ENCODE measurements at places on chromosomes 4 and X. TPM values are rescaled to one million over a fixed set of nuclear protein-coding genes. Genes with fewer than 3 reads are reported as not detected.

DNA sequence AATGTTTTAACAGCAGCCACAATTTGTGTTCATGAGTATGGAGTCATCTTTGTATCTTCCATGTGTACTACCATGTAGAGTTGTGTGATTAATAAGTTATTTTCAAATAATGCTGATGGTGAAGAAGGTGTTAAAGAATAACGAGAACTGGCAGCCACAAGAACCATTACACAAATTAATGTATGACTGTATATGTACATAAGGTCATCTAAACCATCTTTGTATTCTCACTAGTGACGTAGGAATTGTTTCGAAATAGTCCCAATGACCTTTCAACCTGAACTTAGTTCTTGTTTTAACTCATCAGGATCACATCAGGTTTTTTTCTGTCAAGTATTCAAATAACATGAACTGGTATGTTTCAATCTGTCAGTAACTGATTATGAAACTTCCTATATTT lies 48.3 kb upstream of the NOCT start:
- H3K27me3 ChIP-seq, result no peaks in the 10 kb centered on the region
- no peaks in the 10 kb centered on the region for H3K4me1 ChIP-seq
- DNase-seq, result no peak
- H3K27ac ChIP-seq, result no peak overlapping the region

GRCh38 chr4:6658209-6658595 lies 17.7 kb downstream of the MRFAP1 start:
- no peaks in the 10 kb centered on the region for H3K36me3 ChIP-seq
- H3K27ac ChIP-seq, result peak overlapping the region; percentile 79
- DNase-seq, result no peak
- peak overlapping the region; percentile 65 for H3K4me3 ChIP-seq
- H3K27me3 ChIP-seq, result peaks cover 4% of the 10 kb centered on the region

GRCh38 chrX:7076245-7076661 lies 71.3 kb upstream of the STS start:
- H3K4me3 ChIP-seq, result no peak overlapping the region
- DNase-seq, result no peak
- peaks cover 6% of the 10 kb centered on the region for H3K4me1 ChIP-seq

- H3K36me3 ChIP-seq, result no peaks in the 10 kb centered on the region
- no peak overlapping the region for H3K27ac ChIP-seq
- H3K4me3 ChIP-seq, result no peak overlapping the region
- no peak for DNase-seq
- H3K27me3 ChIP-seq, result no peaks in the 10 kb centered on the region
Measured at GRCh38 chr4:158189422-158189821, 16.6 kb upstream of the GASK1B start.

GRCh38 chr4:106369456-106370060 lies 980 bp upstream of the GIMD1 start:
- H3K27ac ChIP-seq, result no peak overlapping the region
- H3K4me1 ChIP-seq, result no peaks in the 10 kb centered on the region
- no peaks in the 10 kb centered on the region for H3K36me3 ChIP-seq

DNA sequence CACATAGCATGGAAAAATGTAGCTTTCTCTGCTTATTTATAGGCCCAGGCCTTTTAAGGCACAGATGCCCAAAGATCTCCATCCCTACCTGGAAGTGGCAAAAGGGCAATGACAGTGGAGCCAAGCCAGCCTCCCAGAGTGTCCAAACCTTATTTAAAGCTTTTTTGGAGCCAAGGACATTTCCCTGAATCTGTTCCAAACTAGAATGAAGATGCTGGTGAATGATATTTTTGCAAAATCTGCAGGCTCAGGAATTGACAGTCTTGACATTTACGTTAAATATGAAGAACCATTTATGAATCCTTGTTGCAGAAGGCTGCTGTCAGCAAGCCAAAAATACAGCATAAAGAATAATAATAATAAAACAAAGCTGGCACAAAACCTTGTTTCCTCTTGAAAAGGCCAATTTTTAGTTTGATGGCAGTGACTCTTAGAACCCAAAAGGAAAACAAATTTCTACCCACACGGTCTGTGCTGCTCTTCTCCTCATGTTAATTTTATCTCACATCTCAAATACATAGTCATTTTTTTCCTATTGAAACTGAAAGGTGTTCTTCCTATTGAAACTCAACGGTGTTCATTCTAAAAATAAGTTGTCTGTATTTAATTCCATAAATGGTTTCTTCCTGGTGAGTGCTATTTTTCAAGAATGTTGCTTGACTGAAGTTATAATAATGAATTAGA lies 206.3 kb upstream of the TBL1X start:
- no peak overlapping the region for H3K27ac ChIP-seq
- no peaks in the 10 kb centered on the region for H3K36me3 ChIP-seq
- no peak for DNase-seq
- no peak overlapping the region for H3K4me3 ChIP-seq
- H3K4me1 ChIP-seq, result no peaks in the 10 kb centered on the region
- H3K27me3 ChIP-seq, result no peaks in the 10 kb centered on the region

DNA sequence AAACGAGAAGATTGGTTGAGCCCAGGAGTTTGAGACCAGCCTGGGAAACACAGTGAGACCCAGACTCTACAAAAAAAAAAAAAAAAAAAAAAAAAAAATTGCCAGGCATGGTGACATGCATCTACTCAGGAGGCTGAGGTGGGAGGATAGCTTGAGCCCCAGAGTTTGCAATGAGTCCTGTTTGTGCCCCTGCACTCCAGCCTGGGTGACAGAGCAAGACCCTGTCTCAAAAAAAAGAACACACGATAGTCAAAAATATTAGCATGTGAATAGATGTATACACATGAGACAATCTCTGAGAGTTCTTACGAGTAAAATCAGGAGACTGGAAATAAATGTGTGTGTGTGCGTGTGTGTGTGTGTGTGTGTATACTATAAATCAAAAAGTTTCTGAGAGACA lies 966.3 kb downstream of the FSTL5 start:
- no peaks in the 10 kb centered on the region for H3K36me3 ChIP-seq
- DNase-seq, result no peak
- no peaks in the 10 kb centered on the region for H3K27me3 ChIP-seq
- H3K4me1 ChIP-seq, result no peaks in the 10 kb centered on the region

DNA sequence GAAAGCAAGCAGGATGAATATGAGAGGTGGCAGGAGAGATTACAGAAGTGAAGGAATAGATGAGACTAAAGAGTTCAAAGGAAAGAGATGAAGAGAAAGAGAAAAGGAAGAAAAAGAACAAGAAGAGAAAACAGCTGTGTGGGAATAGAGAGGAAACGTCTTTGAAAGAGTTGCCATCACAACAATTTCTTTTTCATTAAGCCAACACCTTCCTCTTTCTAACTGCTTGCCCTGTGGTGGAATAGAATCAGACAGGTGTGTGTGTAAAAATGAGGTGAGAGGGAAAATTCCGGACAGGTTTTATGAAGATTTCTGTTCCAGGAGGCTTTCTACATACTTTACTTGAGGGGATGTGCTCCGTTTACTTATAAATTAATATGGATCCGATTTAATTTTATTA lies 28.8 kb downstream of the DTHD1 start:
- no peaks in the 10 kb centered on the region for H3K27me3 ChIP-seq
- H3K27ac ChIP-seq, result no peak overlapping the region
- no peak overlapping the region for H3K4me3 ChIP-seq
- H3K4me1 ChIP-seq, result no peaks in the 10 kb centered on the region
- no peak for DNase-seq

- no peaks in the 10 kb centered on the region for H3K4me1 ChIP-seq
- DNase-seq, result no peak
- H3K27ac ChIP-seq, result no peak overlapping the region
- H3K36me3 ChIP-seq, result no peaks in the 10 kb centered on the region
- H3K4me3 ChIP-seq, result no peak overlapping the region
Measured at GRCh38 chr4:104591510-104591911, 96.8 kb upstream of the CXXC4 start.

DNA sequence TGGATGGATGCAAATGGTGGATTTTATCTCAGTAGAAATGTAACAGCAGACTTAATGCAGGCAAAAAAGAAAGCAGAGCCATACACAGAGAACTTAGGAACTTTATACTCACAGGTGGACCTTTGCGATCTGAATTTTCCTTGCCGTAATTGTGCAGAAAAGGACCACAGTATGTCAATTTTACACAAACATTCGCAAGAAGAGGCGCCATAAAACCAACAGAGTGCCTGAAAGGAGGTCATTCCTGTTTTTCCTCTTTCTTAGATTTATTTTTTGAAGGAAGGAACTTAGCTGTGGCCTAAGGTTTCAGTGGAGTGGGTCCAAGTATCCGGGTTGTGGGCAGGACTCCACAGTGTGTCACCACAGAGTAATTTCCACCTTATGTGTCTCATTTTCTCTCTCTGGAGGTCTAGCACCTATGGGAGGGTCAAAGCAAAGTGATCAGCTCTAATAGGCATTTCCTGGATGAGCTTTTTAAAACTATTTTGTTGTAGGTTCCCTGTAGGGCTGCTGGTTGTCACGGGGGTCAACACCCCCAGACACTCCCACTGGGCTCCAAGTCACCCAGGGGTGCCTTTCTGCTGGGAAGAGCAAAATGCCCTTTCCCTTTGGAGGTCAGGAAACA lies 24.7 kb upstream of the PBDC1 start:
- no peaks in the 10 kb centered on the region for H3K36me3 ChIP-seq
- peak overlapping the region; percentile 83 for H3K27ac ChIP-seq
- H3K27me3 ChIP-seq, result no peaks in the 10 kb centered on the region
- H3K4me3 ChIP-seq, result peak overlapping the region; percentile 50

- H3K36me3 ChIP-seq, result no peaks in the 10 kb centered on the region
- no peak overlapping the region for H3K4me3 ChIP-seq
- H3K4me1 ChIP-seq, result peaks cover 46% of the 10 kb centered on the region
- no peaks in the 10 kb centered on the region for H3K27me3 ChIP-seq
- DNase-seq, result no peak
- no peak overlapping the region for H3K27ac ChIP-seq
Measured at GRCh38 chr4:128819082-128819742, 9.7 kb downstream of the JADE1 start.

DNA sequence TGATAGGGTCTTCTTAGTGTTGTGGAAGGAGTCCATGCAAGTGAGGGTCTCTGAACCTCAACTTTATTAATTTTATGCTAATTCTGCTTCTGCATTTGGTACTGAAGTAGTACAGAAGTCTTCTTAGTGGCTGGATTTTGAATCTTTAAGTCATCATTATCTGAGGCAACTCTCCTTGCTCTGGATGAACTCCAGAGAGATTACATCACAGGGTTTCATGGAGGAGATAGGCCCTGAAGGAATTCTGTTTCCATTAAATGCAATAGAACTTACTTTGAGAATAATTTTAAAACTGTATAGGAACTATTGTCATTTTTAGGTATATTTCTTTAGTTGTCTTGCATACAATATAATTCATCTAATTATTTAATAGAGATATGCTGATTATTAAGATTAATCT lies 451.2 kb downstream of the FAT4 start:
- no peak overlapping the region for H3K4me3 ChIP-seq
- H3K27ac ChIP-seq, result no peak overlapping the region
- DNase-seq, result no peak
- no peaks in the 10 kb centered on the region for H3K36me3 ChIP-seq
- no peaks in the 10 kb centered on the region for H3K4me1 ChIP-seq

- H3K4me3 ChIP-seq, result no peak overlapping the region
- DNase-seq, result no peak
- H3K36me3 ChIP-seq, result no peaks in the 10 kb centered on the region
Measured at GRCh38 chr4:41524425-41524824, 13.5 kb upstream of the LIMCH1 start.

DNA sequence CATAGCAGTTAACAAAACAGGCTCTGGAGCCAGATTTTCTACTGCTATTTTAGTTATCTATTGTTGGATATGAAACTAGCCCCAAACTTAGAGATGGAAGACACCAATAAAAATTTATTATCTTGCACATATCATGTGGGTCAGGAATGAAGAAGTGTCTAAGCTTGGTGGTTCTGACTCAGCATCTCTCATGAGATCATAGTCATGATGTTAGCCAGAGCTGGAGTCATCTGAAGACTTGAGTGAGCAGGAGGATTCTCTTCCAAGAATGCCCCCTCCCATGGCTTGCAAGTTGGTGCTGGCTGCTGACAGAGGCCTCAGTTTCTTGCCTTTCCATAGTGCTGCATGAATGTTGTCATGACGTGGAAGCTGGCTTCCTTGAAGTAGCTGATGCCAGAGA lies 68.2 kb upstream of the TAPT1 start:
- H3K27me3 ChIP-seq, result no peaks in the 10 kb centered on the region
- H3K4me1 ChIP-seq, result no peaks in the 10 kb centered on the region
- no peak for DNase-seq
- H3K27ac ChIP-seq, result no peak overlapping the region
- no peaks in the 10 kb centered on the region for H3K36me3 ChIP-seq

The GYG2 gene
- 0.42 TPM for total RNA-seq

The SYNPO2 gene
- 40.6 TPM for total RNA-seq

The PRSS12 gene
- total RNA-seq, result 2.2 TPM

The SLC2A9 gene
- 8.6 TPM for total RNA-seq

The MXRA5 gene
- total RNA-seq, result 8.3 TPM

The PPP4R3C gene
- total RNA-seq, result not detected

The RAB33A gene
- not detected for total RNA-seq

The USP17L5 gene
- total RNA-seq, result not detected

The PDLIM3 gene
- 13.9 TPM for total RNA-seq

The COMMD8 gene
- total RNA-seq, result 50.6 TPM
